ENCODE measurements at places on chromosomes 13 and 19.

GRCh38 chr19:5228932-5229777 is 111.5 kb downstream of the PTPRS start:
- DNase-seq, result no peak

- no peak for DNase-seq
Measured at GRCh38 chr13:106772006-106772601, 204.2 kb upstream of the ARGLU1 start.

GRCh38 chr19:7529610-7530490 is 5.7 kb upstream of the PNPLA6 start:
- no peak for DNase-seq

DNA sequence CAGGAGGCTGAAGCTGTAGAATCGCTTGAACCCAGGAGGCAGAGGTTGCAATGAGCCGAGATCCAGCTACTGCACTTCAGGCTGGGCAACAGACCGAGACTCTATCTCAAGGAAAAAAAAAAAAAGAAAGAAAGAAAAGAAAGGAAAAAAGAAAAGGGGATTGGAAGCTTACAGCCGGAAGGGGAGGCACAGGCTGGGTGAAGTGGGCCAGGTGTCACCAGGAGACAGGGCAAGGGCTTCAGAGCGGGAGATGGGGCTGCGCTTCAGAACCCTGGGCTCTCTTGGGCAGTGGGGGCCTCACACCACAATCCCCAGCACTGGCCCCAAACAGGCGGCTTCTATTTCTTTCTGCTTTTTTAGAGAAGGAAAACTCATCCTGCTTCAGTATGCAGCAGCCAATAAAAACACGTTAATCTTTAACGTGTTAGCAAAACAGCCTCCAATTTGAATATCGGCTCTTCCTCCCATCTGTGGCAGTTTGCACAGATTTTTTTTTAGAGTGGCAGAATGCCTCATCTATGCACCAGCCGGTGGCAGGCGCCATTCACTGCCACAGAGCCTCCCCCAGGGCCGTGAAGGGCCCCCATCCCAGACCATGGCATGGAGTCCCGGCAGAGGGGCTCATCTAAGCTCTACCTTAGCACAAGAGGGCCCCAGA is 46.6 kb upstream of the C19orf12 start:
- DNase-seq, result no peak

DNA sequence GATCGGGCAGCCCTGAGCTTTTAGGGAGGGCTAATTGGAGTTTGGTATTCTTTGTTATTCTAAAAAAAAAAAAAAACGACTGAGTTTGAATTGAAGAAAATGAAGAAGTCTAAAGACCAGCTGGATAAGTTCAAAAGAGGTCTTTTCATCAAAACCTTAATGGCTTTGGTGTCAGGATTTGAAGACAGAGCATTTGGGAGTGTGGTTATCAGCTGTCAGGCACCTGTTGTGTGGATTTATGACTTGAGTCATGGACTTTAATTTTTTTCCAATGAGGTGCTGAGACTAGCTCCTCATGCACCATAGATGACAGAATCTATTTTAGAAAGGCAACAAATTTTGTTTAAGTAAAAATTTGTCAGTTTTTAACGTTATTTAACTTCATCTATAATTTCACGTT is 72.5 kb downstream of the FREM2 start:
- DNase-seq, result no peak

DNA sequence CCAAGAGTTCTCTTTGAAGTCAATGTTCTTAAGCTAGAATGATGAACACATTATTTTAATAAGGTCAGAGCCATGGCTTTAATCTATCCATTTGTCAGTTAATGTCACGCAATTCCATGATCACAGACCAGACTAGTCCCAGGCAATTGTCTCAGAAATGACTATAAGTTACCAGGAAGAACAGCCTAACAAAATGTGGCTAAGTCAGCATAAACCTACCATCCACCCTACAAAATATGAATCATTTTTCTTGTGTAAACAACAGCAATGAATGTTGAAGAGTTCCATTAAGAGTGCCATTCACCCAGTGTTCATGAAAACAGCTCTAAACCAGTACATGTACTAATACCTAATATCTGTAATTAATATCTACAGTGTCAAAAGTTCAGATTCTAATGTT is 127.5 kb downstream of the KCTD12 start:
- DNase-seq, result no peak

GRCh38 chr13:41568972-41569351 is 111.6 kb downstream of the RGCC start:
- DNase-seq, result no peak

GRCh38 chr13:28318496-28318895 is 176.4 kb downstream of the FLT1 start:
- no peak for DNase-seq

Measured in stimulated activated CD8-positive, alpha-beta memory T cell treated with anti-CD3 and anti-CD28 coated beads, Interleukin-4, amount 100 ng/mL, for 1 hour (primary cell).